ENCODE measurements at places on chromosomes 4 and X. TPM values are rescaled to one million over a fixed set of nuclear protein-coding genes. Genes with fewer than 3 reads are reported as not detected.

Gene PPA2
- 131 TPM for total RNA-seq

DNA sequence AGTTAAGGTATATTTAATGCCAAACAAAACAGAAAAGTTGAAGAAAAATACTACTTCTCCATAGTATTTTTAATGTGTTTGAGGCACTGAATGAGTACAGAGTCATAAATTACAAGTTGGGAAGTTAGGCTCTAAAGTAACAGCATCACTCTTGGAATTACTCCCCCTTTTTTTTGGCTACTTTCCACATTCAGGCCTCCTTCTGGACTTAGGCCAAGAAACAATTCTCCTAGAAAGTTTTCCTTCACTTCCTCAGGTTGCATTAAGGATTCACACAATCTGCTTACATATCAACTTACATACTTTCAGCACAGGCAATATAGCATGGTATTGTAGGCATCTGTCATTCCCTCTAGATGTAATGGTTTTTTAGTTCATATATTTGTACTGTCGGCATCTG, 52.1 kb downstream of the TMEM165 start:
- DNase-seq: no peak

Gene SUV39H1
- total RNA-seq: 5.3 TPM

- DNase-seq: no peak
Measured at GRCh38 chr4:185101354-185101890, 41.6 kb upstream of the SLC25A4 start.

- DNase-seq: no peak
Measured at GRCh38 chr4:76322236-76322635, 15.7 kb downstream of the STBD1 start.

- no peak for DNase-seq
Measured at GRCh38 chr4:48190839-48191238, 56.8 kb upstream of the TXK start.

Gene MSN
- total RNA-seq: 190 TPM
